ENCODE measurements at places on chromosomes 11 and 22. TPM values are rescaled to one million over a fixed set of nuclear protein-coding genes. Genes with fewer than 3 reads are reported as not detected.

The FAM180B gene
- not detected for total RNA-seq

GRCh38 chr11:110886288-110886970, 174.2 kb upstream of the ARHGAP20 start:
- no peaks in the 10 kb centered on the region for H3K36me3 ChIP-seq
- no peak overlapping the region for H3K27ac ChIP-seq
- no peaks in the 10 kb centered on the region for H3K4me1 ChIP-seq
- no peak for DNase-seq
- H3K27me3 ChIP-seq: no peaks in the 10 kb centered on the region
- H3K4me3 ChIP-seq: no peak overlapping the region

DNA sequence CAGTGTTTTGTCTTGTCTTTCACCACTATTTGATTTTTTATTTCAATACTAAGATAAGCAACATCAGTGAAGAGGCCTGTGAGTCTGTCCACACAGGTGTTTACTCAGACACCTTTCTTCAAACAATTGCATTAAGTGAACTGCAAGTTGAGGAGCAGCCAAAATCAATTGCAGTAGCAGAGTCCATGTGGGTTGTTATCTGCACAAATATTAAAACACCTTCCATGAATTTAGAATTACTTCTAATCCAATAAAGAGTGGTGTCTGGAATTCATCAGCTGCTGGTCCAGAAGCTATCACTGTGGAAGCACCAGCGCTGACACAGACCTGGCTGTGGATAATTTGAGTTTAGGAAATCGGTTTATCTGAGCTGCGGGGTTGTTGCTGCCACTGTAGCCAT, 83.5 kb upstream of the FAT3 start:
- no peak overlapping the region for H3K27ac ChIP-seq
- H3K4me3 ChIP-seq: no peak overlapping the region
- H3K27me3 ChIP-seq: no peaks in the 10 kb centered on the region
- no peaks in the 10 kb centered on the region for H3K4me1 ChIP-seq

DNA sequence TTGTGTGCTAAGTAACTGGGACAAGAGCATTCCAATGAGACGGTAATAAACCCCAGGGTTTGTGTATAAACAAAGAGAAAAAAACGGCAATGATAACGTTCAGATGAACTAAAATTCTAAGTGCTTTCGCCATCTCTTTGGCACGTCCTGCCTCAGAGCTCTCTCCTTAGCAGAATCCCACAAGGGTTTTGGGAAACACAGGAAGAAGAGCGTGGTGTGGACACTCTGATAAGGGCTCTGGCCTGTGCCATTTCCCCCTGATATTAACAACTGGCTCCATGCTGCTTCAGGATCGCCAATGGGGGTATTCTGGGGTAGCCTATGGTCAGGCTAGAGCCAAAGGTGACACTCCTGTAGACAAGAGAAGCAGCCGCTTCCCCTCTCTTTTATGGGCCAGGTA, 18.4 kb downstream of the ABCC8 start:
- no peaks in the 10 kb centered on the region for H3K27me3 ChIP-seq
- H3K27ac ChIP-seq: no peak overlapping the region
- no peaks in the 10 kb centered on the region for H3K4me1 ChIP-seq
- no peak for DNase-seq
- H3K36me3 ChIP-seq: no peaks in the 10 kb centered on the region

The PRDM10 gene
- total RNA-seq: 4.3 TPM

DNA sequence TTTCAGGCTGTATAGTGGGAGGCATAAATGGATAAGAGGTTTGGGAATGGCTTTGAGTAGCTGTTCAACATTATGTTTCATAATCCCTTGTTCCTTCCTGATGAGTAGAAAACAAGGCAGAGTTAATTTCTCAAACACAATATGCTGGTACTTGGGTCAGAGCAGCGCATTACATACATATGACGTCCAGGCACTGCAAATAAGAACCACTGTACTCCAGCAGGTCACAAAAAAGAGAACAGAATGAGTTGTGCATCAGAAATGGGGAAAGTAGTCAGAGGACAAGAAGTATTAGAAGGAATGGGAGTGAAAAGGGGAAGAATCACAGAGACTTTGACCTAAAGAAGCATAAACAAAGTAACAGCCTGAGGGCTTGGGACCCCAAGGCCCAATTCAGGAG, 44.0 kb upstream of the RDX start:
- no peak overlapping the region for H3K27ac ChIP-seq
- H3K36me3 ChIP-seq: no peaks in the 10 kb centered on the region
- DNase-seq: peak; percentile 40
- H3K4me1 ChIP-seq: no peaks in the 10 kb centered on the region
- H3K4me3 ChIP-seq: no peak overlapping the region

GRCh38 chr11:102564110-102564509, 33.6 kb upstream of the MMP7 start:
- H3K27me3 ChIP-seq: no peaks in the 10 kb centered on the region
- H3K36me3 ChIP-seq: no peaks in the 10 kb centered on the region
- H3K4me1 ChIP-seq: no peaks in the 10 kb centered on the region
- DNase-seq: no peak
- no peak overlapping the region for H3K27ac ChIP-seq

- no peak overlapping the region for H3K4me3 ChIP-seq
- H3K27ac ChIP-seq: no peak overlapping the region
- H3K4me1 ChIP-seq: peaks cover 26% of the 10 kb centered on the region
- DNase-seq: no peak
- no peaks in the 10 kb centered on the region for H3K36me3 ChIP-seq
Measured at GRCh38 chr11:75945446-75945845, 130.4 kb downstream of the UVRAG start.

GRCh38 chr11:22193348-22194051, 615 bp downstream of the ANO5 start:
- H3K4me1 ChIP-seq: no peaks in the 10 kb centered on the region
- no peaks in the 10 kb centered on the region for H3K27me3 ChIP-seq
- H3K27ac ChIP-seq: peak overlapping the region; percentile 83
- no peaks in the 10 kb centered on the region for H3K36me3 ChIP-seq
- peak overlapping the region; percentile 65 for H3K4me3 ChIP-seq

The RIMBP3B gene
- total RNA-seq: 0.08 TPM

GRCh38 chr11:45366619-45367190, 80.6 kb upstream of the SYT13 start:
- H3K27ac ChIP-seq: no peak overlapping the region
- H3K4me3 ChIP-seq: no peak overlapping the region
- peaks cover 13% of the 10 kb centered on the region for H3K4me1 ChIP-seq
- no peaks in the 10 kb centered on the region for H3K27me3 ChIP-seq

- H3K36me3 ChIP-seq: no peaks in the 10 kb centered on the region
- no peak overlapping the region for H3K27ac ChIP-seq
- H3K4me3 ChIP-seq: no peak overlapping the region
- no peaks in the 10 kb centered on the region for H3K27me3 ChIP-seq
Measured at GRCh38 chr11:95074792-95075563, 8.3 kb downstream of the SRSF8 start.

The OR52E8 gene
- total RNA-seq: not detected

GRCh38 chr11:116710762-116711161, 62.0 kb downstream of the BUD13 start:
- no peak overlapping the region for H3K4me3 ChIP-seq
- no peak for DNase-seq
- H3K4me1 ChIP-seq: no peaks in the 10 kb centered on the region
- no peaks in the 10 kb centered on the region for H3K36me3 ChIP-seq

DNA sequence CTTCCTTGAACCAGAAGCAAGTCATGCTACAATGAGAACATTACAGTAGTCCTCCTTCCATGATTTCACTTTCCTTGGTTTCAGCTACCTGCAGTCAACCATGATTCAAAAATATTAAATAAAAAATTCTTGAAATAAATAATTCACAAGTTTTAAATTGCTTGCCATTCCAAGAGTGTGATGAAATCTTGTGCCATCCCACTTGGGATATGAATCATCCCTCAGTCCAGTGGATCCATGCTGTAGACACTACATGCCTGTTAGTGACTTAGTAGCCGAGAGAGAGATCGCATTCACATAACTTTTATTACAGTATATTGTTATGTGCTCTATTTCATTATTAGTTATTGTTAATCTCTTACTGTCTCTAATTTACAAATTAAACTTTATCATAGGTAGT, 6.0 kb downstream of the HOATZ start:
- no peaks in the 10 kb centered on the region for H3K36me3 ChIP-seq
- no peaks in the 10 kb centered on the region for H3K4me1 ChIP-seq
- H3K4me3 ChIP-seq: no peak overlapping the region
- no peaks in the 10 kb centered on the region for H3K27me3 ChIP-seq
- no peak for DNase-seq

The NXPE1 gene
- total RNA-seq: not detected

The SYT8 gene
- total RNA-seq: not detected

- no peaks in the 10 kb centered on the region for H3K4me1 ChIP-seq
- H3K36me3 ChIP-seq: peaks cover 6% of the 10 kb centered on the region
- H3K27ac ChIP-seq: no peak overlapping the region
- no peaks in the 10 kb centered on the region for H3K27me3 ChIP-seq
Measured at GRCh38 chr11:48127521-48128183, 89.0 kb upstream of the OR4B1 start.

DNA sequence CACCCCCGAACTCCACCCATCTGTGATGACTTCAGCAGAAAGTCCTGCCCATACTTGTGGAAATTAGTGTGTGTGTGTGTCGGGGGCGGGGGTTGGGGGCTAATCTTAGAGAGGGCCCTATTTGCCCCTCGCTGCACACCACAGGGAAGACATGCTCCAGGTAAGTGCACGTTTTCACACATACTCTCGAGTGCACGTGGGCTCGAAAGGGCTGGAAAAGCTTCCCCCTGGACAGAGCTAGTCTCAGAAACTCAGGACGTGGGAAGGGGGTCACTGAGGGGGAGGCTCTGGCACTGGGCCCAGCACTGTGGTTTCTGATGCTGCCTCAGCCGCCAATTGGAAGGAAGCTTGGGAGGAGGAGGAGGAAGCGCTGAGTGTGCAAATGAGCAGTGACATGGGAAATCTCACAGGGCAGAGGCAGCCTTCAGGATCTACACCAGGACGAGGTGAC, 40.7 kb upstream of the CD82 start:
- no peak for DNase-seq
- H3K4me3 ChIP-seq: no peak overlapping the region
- no peaks in the 10 kb centered on the region for H3K4me1 ChIP-seq
- no peak overlapping the region for H3K27ac ChIP-seq
- no peaks in the 10 kb centered on the region for H3K36me3 ChIP-seq
